ENCODE measurements at places on chromosomes 12 and 14.

GRCh38 chr12:121524196-121524916, 56.5 kb downstream of the KDM2B start:
- DNase-seq, result no peak

- DNase-seq, result no peak
These were observed 89.1 kb downstream of the MIA2 start for GRCh38 chr14:39322807-39323206.

- DNase-seq, result no peak
These were observed 6.2 kb downstream of the SIX1 start for GRCh38 chr14:60643141-60643462.

DNA sequence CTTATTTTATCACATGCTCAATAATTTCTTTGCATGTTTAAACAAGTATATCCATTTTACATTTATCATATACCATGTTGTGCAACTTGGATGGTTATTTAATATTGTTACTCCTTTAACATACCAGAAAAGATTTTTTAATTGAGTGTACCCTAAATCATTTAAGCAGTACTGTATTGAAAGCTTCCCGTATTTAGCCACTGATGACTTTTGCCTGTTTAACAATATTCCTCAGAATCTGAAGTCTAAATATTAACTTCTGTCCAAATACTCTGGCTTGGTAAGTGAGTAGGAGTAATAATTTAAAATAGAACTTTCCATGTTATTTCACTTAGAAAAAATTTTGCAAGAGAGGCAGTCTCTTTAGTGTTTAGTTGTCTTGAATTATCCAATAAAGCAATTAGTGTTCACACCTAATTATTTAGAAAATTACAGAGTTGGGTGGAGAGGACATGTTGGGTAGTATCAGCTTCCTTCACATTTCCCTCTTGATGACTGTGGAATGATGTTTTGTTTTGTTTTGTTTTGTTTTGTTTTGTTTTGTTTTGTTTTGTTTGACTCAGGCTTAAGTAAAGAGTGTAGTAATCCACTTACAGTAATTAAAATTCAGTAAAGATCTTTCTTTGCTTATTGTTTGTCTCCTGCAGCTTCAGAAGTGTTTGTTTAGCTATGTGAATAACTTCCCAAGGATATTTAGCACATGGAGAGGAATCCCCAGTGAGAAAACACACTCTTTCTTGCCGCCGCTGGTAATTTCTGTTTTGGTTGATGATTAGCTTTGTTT, 59.5 kb downstream of the DAAM1 start:
- DNase-seq, result no peak

DNA sequence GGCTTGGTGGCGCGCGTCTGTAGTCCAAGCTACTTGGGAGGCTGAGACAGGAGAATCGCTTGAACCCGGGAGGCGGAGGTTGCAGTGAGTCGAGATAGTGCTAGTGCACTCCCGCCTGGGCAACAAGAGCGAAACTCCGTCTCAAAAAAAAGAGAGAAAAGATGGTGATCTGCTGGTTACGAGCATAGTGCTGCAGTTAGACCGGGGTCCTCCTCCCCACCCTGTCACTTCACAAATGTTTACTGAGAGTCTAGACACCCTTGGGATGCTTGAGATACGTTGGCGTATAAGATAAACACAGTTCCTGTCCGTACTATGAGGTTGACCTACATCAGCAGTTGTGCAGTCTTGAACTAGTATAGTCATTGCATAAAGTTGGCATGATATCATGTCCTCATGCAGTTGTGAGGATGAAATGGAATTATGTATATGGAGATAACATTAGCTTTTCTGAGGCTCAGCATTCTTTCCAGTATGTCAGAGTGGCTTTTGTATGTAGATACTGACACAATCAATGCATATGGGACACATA, 787 bp downstream of the ACAD10 start:
- DNase-seq, result no peak

DNA sequence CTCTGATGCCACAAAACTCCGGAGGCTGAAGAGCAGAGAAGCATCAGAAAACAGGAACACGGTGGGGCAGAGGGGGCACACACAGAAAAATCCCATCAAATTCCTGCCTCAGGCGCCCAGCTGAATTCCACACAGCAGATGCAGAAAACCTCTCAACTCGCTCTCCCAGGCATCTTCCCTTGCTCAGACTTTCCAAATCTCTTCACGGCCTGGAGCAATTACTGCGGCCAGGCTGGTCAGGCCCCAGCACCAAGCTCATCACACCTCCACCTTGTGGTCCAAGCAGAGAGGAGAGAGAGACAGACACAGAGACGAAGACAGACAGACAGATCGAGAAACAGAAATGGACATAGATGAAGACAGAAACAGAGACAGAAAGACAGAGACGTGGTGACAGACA, 89.0 kb downstream of the NCOR2 start:
- no peak for DNase-seq

DNA sequence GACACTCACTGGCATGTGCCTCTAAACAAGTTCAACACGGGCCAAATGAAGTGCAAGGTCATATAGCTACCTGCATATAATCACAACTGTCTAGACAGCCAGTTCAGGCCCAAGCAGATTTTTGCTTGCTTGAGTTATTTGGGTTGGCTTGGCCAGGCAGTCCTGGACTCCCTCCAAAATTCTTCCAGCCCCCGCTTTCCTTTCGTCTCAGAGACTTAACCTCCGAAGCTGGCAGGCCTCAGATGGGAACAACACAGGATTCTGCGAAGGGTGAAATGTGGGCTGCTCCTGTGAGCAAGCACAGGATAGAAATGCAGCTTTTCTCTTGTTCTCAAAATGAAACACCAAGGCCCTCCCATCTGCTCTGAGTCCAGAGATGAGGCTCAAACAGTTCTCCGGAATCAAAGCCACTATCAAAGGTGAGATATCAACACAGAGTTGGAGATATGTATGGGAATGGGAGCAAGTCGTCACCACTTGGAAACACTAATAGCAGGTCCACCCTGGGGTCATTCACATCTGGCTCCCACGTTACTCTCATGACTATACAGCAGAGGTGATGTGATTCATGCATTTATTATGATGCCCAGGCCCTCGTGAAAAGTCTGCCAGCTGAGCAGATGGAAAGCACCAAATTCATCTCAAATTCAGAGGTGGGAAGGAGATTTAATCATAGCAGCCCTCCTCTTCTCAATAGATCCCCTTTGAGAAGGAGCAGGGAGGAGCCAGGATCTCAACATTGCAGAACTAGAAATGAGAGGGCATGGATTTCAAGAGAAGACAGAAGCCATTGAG, 389.8 kb downstream of the NUAK1 start:
- no peak for DNase-seq

DNA sequence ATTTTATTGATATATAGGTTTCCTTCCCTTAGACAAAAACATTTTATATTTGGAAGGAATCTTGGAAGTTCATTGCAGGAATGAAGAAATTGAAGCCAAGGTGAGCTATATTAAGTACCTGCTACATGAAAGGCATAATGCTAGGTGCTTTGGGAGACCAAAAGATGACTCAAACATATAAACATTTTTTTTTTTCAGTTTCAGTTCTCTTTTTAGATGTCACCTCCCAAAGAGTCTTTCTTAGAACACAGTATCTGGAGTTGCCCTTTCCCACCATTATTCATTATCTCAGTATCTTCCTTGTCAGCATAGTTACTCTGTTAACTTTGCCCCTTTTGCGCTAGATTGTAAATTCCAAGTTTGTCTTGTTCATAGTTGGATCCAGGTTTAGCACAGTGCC, 1.1 kb downstream of the LIN52 start:
- DNase-seq, result no peak

DNA sequence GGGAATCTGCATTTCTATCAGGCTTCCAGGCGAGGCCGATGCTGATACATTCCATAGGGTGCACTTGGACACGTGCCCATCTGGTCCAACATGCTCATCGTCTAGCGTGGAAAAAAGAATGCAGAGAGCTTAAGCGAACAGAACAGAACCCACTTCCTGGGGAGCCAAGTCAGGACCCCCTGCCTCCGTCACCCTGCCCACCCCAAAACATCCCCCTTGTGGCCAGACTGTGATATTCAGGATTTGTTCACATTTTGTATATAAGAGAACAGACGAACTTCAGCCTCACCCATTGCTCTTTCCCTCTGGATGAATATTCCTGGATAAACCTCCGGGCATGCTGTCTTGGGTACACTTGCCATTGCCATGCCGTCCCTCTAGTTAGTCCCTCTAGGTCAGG, 4.3 kb upstream of the PIWIL1 start:
- DNase-seq, result no peak

DNA sequence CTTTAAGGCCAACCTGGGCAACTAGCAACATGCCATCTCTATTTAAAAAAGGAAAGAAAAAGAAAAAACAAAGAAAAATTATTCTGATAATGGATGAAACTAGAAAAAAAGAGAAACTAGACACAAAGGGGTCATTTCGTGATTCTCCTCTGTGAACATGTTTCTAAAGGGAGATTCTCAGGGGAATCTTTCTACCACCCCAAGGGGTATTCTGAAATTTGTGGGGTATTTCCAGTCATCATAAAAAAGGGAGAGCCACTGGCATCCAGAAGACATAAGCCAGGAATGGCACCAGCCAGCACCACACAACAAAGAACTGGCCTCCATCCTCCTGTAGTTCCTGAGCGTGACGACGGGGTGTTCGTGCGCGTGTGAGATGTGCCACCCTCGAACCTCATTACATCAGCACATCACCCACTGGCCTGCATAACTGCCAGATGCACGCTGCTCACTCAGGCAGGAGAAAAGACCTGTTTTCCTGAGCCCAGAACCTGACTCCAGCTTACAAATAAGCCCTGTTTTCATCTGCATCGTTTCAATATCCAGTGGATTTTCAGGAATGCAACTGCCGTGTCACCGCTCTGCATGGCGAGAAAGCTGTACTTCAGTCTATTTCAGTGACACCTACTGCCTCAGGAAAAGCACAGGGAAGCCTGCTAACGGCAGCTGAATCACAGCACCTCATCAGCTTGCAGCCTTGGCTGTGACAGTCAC, 23.9 kb downstream of the STX2 start:
- DNase-seq, result no peak

GRCh38 chr14:77130386-77130785, 11.2 kb downstream of the ZDHHC22 start:
- no peak for DNase-seq

GRCh38 chr12:31525496-31526157, 65.3 kb downstream of the DENND5B start:
- no peak for DNase-seq

GRCh38 chr14:60632777-60633176, 16.5 kb downstream of the SIX1 start:
- DNase-seq, result no peak

GRCh38 chr12:79691511-79692248, 916 bp upstream of the PAWR start:
- DNase-seq, result no peak

DNA sequence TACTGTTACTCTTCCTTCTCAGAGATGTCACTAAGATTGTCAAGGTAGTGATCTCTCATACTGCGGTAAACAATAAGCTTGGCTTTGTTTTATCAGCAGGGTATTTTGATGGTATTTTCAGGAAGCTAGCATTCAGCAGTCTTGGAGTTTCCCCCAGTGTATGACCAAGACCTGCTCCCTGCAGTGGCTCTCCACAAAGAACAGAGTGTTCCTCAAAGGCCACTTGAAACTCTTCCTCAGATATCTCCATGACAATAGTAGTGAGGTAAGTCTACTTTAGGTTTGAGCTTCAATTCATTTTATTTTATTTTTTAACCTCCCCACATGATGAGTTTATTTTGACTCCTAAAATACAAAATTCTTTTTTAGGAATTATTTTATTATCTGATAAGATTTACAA, 74.0 kb upstream of the G2E3 start:
- DNase-seq, result no peak

DNA sequence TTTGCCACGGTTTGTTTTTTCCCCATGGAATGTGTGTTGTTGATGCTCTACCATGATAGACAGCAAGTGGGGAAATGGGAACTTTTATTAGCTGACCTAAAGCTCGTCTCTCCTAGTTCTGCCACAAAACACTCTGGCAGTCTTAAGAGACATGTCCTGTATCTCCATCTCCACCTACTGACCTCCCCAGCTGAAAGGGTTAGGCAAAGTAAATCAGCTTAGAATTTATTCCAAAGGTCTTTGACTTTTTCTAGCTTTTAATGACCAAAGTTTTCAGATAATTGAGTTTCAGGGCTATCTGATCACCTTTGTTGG, 9.4 kb upstream of the ADIPOR2 start:
- DNase-seq, result no peak

DNA sequence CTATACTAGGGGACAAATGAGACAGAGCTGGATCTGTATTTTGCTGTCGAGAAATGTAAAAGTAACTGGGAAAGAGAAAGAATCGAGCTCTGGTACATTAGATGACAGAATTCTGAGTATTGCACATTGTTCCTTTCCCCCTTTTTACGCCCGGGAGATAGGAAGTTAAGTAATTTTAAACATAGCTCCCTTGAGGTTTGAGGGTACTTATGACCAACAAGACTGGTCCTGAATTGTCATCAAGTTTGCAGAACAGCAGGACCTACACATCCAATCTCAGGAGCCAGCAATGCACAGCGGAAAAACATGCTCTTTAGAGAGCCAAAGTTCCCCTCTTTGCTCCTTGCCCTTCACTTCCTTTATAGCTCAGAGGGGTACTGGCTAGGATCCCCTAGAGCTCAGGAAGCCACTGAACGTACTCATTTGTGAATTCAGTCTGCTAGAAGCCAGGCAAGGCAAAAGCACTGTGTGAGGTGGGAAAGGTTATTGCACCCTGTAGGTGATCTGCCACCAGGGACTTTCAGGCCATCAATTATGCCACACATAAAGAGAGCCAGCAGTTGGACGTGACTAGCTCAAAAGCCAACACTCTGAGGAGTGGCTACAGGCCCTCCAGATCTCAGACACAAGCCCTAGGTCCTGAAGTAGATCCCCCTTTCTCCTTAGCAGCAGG, 333.8 kb downstream of the KCNH5 start:
- DNase-seq, result no peak

DNA sequence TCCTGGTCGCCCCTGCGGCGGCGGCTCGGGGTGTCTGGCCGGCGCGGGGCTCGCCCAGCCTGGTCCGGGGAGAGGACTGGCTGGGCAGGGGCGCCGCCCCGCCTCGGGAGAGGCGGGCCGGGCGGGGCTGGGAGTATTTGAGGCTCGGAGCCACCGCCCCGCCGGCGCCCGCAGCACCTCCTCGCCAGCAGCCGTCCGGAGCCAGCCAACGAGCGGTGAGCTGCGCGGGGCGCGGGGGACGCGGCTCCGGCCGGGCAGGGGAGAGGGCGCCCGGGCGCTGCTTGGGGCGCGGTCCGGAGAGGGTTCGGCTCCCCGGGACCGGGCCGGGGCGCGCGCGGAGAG, at the start of gene LGALS3:
Gene LGALS3, plus strand, starts transcription at position 167 of the 342 bp plus-strand sequence. CDS start 8,122 bp downstream, outside the sequence.
- no peak for DNase-seq

DNA sequence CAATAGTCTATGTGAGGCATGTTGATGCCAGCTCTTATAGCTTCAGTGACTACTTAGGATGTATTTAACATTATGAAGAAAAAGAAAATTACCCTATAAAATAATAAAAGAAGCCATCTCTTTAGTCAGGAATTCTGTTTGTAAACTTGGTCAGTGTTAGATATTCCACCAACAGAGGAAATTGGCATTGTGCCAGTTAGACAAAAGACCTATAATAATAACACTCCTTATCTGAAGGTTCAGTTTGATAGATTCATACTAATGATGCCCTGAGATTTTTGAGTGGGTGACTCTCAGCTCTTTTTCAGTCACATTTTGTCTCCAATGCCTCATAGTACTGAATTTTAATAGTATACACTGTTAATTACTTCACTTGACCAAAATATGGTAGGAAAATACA, 6.6 kb downstream of the SYT10 start:
- no peak for DNase-seq

GRCh38 chr12:58656254-58657009, 263.9 kb downstream of the LRIG3 start:
- DNase-seq, result no peak
